ENCODE measurements at places on chromosomes 5 and 9.

- no peak for DNase-seq
Measured at GRCh38 chr5:158780656-158781237, 319.0 kb downstream of the EBF1 start.

DNA sequence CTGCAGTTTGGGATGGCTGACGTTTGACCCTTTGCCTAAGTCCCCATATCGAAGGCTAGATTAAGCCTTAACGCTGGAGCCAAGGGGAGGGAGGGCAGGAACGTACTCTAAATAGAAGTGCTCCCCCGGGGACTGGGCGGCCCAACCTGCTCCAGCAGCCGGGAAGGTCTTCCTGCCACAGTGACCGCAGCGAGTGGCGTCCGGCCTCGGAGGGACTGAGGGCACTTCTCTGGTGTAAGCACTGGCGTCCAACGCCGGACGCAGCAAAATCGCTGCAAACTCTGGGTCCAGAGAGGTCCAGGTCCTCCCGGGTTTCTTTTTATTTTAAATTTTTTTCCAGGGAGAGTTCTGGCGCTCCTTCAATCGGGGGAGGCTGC is 505 bp upstream of the ACER2 start:
- no peak for DNase-seq

GRCh38 chr5:141486091-141486490 is 1.3 kb downstream of the PCDHGC4 start:
- no peak for DNase-seq

- DNase-seq, result no peak
Measured at GRCh38 chr5:107769519-107769918, 98.8 kb upstream of the EFNA5 start.

DNA sequence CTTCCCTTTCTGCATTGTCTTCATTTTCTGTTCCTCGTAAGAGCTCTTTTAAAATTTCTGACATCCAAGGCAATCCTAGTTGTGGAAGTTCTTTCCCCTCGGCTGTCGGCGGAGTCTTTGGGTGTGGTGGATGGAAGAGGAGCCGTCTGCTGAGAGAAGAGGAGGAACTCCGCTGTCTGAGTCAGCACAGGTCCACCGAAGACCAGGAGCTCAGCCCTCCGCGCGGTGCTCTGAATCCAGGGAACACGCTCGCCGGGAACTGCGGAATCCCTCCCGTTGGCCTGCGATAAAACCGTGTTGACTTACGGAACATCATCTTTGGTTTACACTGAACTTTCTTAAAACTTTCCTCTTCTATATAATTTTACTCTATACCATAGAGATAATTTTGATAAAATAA is 100.7 kb upstream of the IRX4 start:
- no peak for DNase-seq

DNA sequence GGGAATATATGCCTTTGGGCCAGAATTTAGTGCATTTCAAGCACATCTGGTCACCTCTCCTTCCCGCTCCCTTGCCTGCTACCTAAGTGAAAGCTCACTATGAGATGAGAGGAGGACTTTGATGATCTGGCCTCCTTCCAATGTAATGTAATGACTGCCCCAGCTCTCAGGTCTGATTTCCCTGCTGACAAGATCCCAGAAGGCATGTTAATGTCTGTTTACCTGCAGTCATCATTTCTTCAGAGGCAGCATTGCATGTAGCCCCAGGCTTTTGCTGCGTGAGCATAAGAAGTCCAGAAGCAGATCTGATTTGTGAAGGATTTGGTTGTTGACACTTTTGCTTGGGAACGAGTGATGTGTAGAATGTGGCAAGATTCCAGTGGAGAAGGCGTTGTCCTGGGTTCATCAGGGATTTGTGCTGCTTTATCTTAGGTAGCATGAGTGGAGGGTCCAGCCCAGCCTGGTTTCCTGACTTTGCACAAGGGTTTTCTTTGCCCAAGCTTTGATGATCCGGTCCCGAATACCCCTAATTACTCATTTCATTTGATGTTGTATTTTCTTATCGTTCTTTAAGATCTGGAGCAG is 192.7 kb downstream of the GOLPH3 start:
- DNase-seq, result no peak

DNA sequence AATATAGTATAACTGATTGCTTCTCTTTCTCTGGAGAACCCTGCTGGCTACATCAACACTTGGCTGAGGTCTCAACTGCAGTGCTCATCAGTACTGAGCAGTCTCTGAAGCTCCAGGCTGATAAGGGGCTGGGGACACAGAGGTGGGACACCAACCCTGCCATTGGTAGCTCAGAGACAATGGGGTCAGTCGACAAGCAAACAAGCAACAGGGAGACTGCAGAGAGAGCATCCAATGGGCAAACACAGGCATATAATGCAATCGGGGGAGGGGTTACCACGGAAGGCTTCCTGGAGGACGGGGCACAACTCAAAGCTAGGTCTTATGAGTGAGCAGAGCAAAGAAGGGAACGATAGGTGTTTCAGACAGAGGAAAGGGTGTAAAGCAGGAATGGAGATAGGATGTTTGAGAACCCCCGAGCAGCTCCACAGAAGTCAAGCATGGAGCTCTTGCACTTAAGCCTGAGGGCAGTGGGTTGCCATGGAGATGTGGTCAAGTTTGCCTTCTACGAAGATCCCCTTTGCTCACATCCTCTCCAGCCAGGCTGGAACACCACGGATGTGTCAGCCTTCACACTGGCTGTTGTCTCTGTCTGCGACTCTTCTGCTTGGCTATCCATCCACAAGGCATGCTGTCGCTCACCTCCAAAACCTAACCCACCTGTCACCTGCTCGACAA is 21.5 kb upstream of the AKNA start:
- peak; percentile 35 for DNase-seq

DNA sequence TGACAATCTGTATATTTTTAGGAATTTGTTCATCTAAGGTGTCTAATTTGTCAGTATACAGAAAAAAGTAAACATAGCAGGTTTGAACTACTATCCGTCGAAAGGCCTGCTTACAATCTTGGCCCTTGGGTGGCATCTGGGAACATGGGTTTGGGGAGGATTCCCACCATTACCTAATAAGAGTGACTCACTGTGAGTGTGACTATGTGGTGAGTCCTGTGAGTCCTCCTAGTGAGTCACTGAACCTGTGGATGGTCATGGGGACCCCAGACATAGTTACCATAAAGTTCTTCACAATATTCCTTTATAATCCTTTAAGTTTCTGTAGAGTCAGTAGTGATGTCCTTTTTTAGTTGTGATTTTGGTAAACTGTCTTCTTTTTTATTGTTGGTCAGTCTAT is 37.0 kb downstream of the RNF130 start:
- DNase-seq, result peak; percentile 75

- peak; percentile 62 for DNase-seq
Measured at GRCh38 chr5:83077662-83078261, 415 bp downstream of the XRCC4 start.

DNA sequence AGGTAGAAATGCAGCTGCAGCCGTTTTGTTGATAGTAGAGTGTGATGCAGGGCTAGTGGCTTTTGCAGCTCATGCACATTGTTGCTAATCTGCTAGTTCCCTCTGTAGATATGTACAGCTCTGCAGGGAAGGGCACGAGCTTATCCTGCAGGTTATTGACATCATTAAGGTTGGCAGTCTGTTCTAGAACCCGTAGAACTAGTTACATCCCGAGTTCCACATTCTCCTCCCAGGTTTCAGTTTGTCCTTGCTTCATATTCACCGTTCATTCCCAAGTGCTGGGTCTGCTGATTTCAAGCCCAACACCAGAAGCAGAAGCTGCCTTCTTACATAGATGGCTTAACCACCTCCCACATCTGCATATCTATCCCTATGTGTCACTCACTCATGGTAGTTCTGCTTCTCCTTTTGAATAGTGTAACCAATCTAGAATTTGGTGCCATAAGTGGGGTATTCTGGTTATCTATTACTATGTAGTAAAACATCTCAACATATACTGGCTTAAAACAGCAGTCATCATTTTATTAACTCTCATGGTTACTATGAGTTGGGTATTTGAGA is 38.1 kb downstream of the CRHBP start:
- DNase-seq, result no peak

DNA sequence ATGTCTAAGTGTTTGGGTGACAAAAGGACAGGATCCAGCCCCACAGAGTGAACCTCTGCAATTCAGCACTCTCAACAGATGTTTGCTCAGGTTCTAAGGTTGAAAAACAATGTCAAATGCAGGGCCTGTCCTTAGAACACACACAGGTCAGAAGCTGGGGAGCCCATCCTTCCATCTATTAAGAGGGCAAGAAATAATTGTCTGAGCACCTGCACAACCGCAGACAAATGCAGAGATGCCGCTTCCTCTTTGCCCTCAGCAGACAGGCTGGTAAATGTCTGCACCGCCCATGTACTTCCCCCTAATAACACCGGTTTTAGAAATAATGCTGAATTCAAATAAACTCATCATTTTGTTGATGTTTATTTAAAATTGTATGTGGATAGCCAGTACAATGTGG is 414.5 kb upstream of the ADAMTS16 start:
- DNase-seq, result no peak

GRCh38 chr5:67038817-67039603 is 157.6 kb downstream of the CD180 start:
- DNase-seq, result peak; percentile 50

- no peak for DNase-seq
Measured at GRCh38 chr5:175491223-175491622, 12.9 kb downstream of the SFXN1 start.

- DNase-seq, result no peak
Measured at GRCh38 chr5:139378941-139379361, 4.1 kb downstream of the SLC23A1 start.

- no peak for DNase-seq
Measured at GRCh38 chr5:154993461-154993860, 20.1 kb upstream of the KIF4B start.

GRCh38 chr5:149310488-149310887 is 34.8 kb upstream of the GRPEL2 start:
- no peak for DNase-seq

DNA sequence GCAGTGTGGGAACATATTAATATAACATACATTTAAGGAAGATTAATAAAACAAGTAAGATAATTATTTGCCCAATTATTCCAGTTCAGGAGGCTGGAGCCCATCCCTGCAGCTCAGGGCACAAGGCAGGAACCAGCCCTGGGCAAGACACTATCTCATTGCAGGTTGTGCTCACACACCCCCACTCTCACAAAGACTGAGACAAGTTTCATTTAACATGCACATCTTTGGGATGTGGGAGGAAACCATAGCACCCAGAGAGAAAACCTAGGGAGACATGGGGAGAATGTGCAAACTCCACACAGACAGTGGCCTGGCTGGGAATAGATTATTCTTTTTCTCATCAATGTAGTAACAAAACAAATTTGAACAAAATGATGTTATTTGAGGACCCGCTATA is 279.1 kb downstream of the MCTP1 start:
- DNase-seq, result no peak

GRCh38 chr5:142287096-142287972 is 37.5 kb downstream of the SPRY4 start:
- no peak for DNase-seq

- DNase-seq, result no peak
Measured at GRCh38 chr5:153970496-153970895, 68.2 kb downstream of the FAM114A2 start.

GRCh38 chr5:149644629-149645028 is 63.3 kb downstream of the ARHGEF37 start:
- DNase-seq, result no peak

DNA sequence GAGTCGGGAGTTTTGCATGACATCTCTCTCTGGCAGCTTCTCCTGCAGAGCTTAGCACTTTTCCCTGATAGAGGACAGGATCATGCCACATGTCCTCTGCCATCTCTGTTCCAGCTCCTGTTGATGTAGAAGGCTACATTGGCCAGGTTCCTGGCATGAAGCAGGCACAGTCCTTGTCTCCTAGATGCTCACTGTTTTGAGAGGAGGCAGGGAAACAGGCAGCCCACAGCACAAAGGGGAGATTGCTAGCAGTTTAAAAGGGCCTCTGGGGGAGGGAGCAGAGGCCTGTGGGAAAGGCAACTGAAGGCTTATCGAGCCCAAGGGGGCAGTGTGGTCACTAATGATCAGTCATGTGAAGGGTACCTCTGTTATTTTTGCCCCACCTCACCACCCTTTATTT is 10.7 kb downstream of the ARHGAP26 start:
- DNase-seq, result no peak

DNA sequence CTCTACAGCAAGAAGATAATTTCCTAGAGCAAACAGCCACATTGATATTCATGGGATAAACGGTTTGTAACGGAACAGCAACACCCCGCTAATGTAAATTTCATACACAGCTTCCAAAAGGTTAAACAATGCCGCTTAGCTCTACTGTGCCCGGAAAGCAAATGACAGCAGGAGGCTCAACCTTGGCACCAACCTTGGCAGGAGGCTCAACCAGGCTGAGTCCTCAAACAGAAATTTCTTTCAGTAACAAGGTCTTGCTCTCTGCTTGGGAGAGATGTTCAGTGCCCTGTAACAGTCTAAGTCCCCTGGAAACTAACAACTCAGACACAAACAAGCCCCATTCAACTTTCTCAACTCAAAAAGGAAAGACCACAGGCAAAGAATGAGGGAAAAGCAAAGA is 11.1 kb upstream of the PPP1R2B start:
- no peak for DNase-seq

DNA sequence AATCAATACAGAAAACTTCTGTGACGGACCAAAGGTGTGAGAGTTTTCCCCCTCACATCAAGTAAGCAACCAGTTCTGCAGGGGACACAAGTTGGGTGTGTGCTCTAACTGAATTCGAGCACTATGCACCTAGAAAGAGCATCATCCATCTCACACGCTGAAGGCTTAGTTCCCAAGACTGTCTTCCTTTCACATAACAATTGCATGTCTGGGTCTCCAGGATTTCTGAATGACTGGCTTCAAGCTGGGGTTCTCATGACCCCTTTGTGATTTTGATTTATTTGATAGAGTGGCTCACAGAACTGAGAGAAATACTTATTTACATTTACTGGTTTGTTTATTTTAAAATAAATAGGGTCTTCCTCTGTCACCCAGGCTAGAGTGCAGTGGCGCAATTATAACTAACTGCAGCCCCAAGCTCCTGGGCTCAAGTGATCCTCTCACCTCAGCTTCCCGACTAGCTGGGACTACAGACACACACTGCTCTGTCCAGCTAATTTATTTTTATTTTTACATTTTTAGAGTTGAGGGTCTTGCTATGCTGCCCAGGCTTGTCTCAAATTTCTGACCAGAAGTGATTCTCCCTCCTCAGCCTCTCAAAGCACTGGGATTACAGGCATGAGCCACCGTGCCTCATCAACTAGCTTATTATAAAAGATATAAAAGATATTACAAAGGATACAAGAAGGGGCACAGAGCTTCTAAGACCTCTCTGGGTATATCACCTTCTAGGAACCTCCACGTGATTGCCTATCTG is 316.7 kb upstream of the CDH12 start:
- DNase-seq, result no peak

DNA sequence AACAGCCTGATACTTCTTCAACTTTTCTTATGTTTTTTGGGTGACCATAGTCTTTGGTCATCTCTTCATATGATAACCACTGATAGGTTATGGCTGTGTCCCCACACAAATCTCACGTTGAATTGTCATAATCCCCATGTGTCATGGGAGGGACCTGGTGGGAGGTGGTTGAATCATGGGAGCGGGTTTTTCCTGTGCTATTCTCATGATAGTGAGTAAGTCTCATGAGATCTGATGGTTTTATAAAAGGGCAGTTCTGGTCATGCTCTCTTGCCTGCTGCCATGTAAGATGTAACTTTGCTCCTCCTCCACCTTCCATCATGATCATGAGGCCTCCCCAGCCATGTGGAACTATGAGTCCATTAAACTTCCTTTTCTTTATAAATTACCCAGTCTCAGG is 8.7 kb downstream of the RHOBTB3 start:
- DNase-seq, result no peak

GRCh38 chr5:139910036-139910435 is 114.4 kb downstream of the PSD2 start:
- no peak for DNase-seq

GRCh38 chr9:89185980-89186379 is 7.4 kb upstream of the SHC3 start:
- peak; percentile 55 for DNase-seq
